ENCODE measurements at places on chromosomes 3 and 15. TPM values are rescaled to one million over a fixed set of nuclear protein-coding genes. Genes with fewer than 3 reads are reported as not detected.

ABHD2 gene
- total RNA-seq = 44.1 TPM

GRCh38 chr15:47301481-47301880, 415.8 kb upstream of the SEMA6D start:
- no peak for DNase-seq

DNA sequence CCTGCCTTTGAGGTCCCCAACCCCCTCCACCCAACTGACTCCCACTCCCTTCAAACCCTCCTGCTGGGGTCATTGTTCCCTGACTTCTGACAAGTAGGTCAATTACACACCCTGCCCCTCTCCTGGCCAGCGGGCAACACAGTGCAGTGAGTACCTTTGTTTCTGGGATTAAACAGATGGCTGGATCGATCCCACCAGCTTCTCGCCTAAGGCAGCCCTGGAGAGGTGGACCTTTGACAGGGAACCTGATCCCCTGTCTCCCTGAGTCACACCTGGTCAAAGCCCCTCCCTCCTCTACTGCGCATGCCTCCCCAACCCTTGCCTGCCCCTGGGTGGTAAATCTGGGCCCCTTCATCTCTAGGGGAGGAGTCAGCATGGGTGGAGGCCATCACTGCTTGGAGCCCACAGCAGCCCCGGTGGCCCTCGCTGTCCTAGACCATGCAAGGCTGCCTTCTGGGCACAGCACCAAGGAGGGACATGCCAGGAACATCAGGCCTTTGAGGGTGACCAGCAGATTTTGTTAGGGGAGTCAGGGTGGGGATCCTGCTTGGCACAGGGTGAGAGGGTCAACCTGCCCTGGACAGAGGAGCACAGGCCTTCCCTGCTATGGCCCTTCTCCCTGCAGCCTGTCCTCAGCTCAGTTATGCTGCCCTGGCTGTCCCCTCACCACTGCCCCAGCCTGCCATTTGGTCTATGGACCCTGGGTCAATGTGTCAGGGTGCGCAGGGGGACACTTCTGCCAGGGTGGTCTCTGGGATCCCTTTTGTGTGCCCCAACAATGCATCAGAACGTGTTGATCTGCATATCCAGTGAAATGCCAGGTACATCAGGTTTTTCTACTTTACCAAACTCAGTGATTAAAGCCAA, 9.8 kb upstream of the PRR23E start:
- DNase-seq = no peak

GRAMD1C gene
- total RNA-seq = 3.0 TPM

- no peak for DNase-seq
These were observed 273.8 kb upstream of the DCBLD2 start for GRCh38 chr3:99175276-99175812.

GRCh38 chr3:99521551-99521950, 116.8 kb upstream of the COL8A1 start:
- DNase-seq = no peak

GRCh38 chr3:53956586-53956985, 64.9 kb upstream of the SELENOK start:
- no peak for DNase-seq

DNA sequence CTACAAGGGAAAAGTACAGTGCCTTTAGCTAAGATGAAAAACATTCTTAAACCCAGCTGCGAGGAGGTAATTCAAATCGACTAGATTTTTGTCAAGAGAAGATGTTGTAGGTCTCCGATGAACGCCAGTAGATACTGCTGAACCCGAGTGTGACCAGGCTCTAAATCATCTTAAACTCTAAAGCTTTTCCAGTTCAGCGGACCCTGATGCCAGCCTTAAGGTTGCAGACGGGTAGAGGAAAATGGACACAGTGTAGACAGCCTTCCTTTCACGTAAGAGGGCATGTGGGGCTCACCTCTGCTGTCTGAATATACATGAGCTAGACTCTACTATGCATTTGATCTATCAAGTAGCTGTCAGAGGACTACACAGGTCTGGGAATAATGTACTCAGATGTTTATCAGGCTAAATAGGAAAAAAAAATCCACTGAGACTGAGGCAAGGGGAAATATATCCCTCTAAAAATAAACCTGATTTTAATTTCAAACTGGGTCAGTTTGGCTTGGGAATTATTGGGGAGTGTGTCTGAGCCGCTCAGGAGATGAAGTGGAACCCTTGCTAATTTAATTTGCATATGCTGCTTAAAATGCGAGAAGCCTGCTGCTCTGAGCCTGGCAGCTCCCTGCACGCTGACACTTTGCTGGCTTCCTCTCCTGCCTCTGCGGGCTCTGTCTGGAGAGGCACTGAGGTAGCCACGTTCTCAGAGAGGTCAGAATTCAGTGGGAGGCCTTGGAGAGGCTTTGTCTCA, 151.9 kb downstream of the CADPS start:
- no peak for DNase-seq

DNA sequence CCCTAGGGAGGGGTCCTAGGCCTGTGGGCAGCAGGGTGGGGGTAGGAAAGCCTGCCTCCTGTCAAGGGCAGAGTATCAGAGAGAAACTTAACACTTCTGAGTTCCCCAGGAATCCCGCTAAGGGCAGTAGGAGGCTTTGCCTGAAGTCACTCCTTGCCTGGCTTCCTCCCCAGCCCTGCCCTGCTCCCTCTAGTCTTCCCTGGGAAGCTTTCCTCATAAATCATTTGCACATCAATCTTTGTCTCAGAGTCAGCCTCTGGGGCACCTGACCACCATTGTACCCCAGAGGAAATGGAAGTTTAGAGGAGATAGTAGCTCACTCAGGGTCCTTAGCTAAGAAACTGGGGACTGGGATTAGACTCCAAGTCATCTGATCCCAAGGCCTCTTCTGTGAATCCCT, 129.4 kb upstream of the TLE3 start:
- no peak for DNase-seq

SCAANT1 gene
- total RNA-seq = not detected

VWA5B2 gene
- total RNA-seq = 0.07 TPM

DNA sequence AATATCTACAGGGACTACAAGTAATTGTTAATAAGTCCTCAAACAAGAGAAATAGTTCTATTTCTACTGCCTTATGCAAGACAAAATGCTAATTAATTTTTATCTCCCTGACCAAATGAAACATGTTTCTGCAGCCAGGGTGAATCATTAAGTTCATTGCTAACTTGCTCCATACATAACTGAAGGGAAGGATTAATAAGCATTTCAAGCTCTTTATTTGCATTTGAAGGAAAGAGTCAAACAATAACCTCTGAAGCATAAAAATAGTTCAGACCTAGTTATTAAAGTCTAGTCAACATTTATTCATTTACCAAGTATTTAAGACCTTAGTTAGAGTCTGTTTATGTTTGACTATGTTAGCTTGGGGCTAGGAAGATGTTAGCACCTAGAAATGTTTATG, 120.0 kb downstream of the ATP1B3 start:
- DNase-seq = no peak

GRCh38 chr15:40112789-40113188, 4.1 kb upstream of the BMF start:
- DNase-seq = no peak

- no peak for DNase-seq
These were observed 64.8 kb upstream of the SGO1 start for GRCh38 chr3:20250786-20251185.

TF gene
- 1.9 TPM for total RNA-seq

- DNase-seq = no peak
These were observed 72.7 kb upstream of the FAM174B start for GRCh38 chr15:92728266-92728665.

ZNF621 gene
- total RNA-seq = 35.5 TPM

RBPMS2 gene
- total RNA-seq = 0.14 TPM

GRCh38 chr3:181493423-181493822, 218.3 kb upstream of the SOX2 start:
- DNase-seq = no peak

DNA sequence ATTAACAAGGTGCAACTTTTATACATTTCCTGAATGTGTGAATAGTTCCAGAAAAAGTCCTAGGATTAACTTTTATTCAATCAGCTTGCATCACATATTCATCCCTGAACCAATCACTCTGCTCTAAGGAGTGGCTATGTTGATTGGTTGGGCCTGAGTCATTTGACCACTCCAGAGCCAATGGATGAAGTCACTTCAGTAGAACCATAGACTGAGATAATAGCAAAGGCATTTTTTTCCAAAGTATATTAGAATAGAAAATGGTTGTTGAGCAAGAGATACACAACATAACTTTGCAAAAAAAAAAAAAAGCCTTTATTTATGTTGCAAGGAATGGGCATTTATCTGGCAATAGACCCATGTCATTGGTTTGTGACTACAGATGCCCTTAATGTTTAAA, 55.5 kb upstream of the AGTR1 start:
- DNase-seq = no peak

- DNase-seq = peak; percentile 8
These were observed 87.3 kb downstream of the CACNA1D start for GRCh38 chr3:53581671-53582070.

GRCh38 chr3:141243271-141243707, 11.7 kb downstream of the PXYLP1 start:
- peak; percentile 77 for DNase-seq

- no peak for DNase-seq
These were observed 8.3 kb downstream of the PLD1 start for GRCh38 chr3:171801738-171802589.

GRCh38 chr15:56683908-56684307, 49.4 kb downstream of the ZNF280D start:
- no peak for DNase-seq

SNTN gene
- not detected for total RNA-seq

DNA sequence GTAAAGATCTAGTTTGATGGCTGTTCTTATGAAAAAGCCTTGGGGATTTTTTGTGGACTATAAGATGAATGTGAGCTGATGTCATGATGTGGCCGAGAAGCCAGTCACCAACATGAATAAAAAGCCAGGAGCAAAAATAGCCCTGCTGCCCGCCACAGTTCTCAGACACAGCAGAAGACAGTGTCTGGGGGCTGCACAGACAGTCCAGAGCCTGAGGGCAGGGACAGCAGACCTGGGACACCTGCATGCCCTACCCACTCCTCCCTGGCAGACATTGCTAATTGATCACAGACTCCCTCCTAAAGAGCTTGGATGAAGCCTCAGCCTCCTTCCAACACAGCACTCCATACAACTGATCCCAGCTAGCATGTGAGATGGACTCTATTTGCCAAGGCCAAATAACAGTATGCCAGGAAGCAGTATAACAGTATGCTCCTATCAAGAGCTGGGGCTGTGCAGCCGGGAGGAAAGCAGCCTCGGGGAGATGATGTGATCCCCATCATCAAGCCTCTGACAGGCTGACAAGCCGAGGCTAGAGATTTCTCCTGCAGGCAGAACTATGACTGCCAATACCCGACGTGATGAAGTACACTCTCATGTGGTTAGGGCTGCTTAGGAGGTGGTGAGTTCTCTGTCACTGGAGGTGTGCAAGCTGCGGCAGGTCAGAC, 105.4 kb upstream of the RPL32 start:
- no peak for DNase-seq

- no peak for DNase-seq
These were observed 69.4 kb upstream of the TLE3 start for GRCh38 chr15:70167155-70167554.

- no peak for DNase-seq
These were observed 534.3 kb downstream of the ROBO1 start for GRCh38 chr3:79233431-79234060.

DNA sequence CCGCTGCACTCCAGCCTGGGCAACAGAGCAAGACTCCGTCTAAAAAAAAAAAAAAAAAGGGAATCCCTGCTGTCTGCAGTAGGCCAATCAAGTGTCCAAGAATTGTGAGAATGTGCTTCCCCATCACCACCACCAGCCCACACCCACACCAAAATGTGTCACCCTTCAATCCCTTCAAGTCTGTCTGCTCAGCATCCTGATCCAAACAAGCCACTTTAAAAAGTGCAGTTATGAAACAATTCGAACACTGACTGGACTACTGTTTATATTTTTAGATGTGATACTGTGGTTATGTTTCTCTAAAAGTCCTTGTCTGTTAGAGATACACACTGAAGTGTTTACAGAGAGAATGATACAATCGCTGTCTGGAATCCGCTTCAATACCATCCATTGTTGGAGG, 78.1 kb upstream of the CGNL1 start:
- DNase-seq = no peak

GRCh38 chr3:144660186-144660585, 688.6 kb downstream of the DIPK2A start:
- DNase-seq = no peak

- DNase-seq = no peak
These were observed 58.2 kb upstream of the ACAN start for GRCh38 chr15:88745065-88745464.

MYRIP gene
- not detected for total RNA-seq

VGLL3 gene
- total RNA-seq = not detected

DZIP1L gene
- 0.46 TPM for total RNA-seq

- DNase-seq = no peak
These were observed 23.1 kb downstream of the P3H2 start for GRCh38 chr3:190097617-190098016.

DNA sequence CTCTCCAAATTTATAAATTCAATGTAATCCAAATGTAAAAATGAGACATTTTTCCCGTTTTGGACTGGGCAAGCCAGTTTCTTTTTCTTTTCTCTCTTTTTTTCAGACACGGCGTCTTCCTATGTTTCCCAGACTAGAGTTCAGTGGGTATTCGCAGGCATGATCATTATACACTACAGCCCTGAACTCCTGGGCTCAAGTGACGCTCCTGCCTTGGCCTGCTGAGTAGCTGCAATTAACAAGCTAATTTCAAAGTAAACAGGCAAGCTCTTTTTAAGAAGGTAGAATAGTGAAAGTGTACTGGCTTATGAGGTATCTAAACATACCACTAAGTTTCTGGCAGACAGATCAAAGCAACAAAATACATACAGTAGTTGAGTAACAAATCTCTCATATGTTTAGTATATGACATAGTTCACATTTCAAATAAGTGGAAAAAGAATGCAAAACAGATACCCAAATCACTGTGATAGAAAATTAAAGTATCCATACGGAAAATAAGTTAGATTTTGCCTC, 13.5 kb downstream of the HIGD1A start:
- no peak for DNase-seq

GRCh38 chr3:12590096-12590495, 33.2 kb downstream of the MKRN2 start:
- DNase-seq = no peak

- peak; percentile 56 for DNase-seq
These were observed 172.0 kb upstream of the HES1 start for GRCh38 chr3:193963808-193964516.

MYH15 gene
- 1.8 TPM for total RNA-seq

TNFSF10 gene
- 30.3 TPM for total RNA-seq

CILP gene
- 0.05 TPM for total RNA-seq

DNA sequence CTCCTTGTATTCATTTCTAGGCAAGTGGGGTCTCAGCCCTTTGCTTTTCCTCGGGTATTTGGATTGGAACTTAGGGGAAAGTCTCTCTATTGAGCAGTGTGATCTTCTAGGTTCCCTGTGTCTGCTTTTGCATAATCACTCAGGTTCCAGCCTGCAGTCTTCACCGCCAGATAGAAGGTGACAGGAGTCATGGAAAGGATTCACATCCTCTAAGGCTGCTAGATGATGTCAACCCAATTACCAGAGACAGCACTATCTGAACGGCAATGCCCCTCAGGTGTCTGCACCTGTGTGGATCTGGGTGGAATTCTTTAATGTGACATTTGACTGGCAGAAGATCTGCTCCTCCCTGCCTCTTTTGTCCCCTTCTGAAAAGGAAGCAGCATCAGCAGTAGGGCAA, 177.7 kb downstream of the P3H2 start:
- no peak for DNase-seq

Measured in activated T-cell treated with anti-CD3 and anti-CD28 coated beads, Interleukin-2, amount 50 U/mL, for 72 hours (primary cell).